LoVo (cell line): ENCODE measurements at places on chromosomes 2 and 18.

- no peak for DNase-seq
Observed at GRCh38 chr2:26290001-26290400, 45.3 kb downstream of the HADHB start.

DNA sequence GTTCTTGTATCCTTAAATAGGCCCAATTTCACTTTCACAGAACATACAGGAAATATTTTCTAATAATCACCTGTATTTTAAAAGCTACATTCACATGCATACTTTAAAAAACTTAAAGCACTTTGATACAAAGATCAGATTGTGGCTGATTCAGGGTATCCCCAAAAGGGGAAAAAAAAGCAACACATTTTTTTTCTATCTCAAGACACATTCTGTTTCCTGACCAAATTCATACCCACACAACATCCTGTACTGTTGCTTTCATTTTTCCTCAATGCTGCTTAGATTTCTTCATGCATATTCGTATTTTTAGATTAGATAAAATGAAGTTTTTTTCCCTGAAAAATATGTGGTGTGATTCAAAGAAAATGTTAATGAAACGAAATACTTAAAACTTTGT is 122.5 kb downstream of the TMEFF2 start:
- no peak for DNase-seq

DNA sequence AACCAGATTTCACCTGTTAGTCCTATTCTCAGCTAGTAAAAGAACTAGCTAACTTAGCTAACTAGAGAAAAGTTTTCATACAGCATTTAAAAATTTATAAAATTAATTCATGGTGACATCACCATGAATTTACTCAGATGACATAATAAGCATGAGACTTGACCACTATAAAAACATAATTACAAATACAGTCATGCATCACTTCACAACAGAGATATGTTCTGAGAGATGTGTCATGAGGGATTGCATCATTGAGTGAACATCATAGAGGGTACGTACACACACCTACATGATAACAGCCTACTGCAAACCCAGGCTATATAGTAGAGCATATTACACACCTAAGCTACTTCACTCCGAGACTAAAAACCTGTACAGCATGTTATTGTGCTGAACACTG is 481.3 kb upstream of the CHAC2 start:
- no peak for DNase-seq

DNA sequence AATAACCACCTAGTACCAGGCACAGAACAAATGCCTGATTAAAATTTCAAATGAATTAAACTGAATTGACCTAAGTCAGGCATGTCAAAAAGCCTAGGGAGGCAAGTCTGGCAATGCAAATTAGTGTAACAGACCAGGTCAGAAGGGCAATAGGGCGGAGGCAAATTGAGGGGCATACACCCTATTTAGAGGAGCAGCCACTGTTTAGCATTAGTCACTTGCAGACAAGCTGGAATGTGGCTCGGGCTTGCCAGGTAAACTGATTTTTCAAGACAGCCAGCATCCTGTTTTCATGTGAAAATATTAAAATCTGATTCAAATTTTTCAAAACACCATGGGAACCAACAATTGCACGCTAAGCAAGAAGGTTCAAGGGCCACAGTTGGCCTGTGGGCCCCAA is 160.3 kb downstream of the EN1 start:
- DNase-seq, result no peak

DNA sequence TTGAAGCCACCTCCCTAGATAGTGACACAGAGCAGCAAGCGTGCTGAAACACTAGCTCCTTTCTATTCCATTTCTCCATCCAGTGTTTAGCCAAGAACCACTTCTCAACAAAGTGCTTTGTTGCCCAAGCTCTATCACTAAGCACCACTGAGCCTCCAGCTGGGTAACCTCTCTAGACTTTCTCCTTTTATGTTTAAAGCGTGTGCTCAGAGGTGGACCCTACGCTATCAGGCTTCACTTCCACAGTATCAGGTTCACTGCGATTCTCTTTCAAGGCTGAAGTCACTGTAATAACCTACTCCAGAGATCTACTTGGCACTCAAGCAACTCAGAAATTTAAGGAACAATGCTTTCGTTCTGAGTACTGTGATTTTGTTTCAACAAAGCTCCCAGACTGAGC is 197.9 kb downstream of the LNPK start:
- DNase-seq, result no peak

DNA sequence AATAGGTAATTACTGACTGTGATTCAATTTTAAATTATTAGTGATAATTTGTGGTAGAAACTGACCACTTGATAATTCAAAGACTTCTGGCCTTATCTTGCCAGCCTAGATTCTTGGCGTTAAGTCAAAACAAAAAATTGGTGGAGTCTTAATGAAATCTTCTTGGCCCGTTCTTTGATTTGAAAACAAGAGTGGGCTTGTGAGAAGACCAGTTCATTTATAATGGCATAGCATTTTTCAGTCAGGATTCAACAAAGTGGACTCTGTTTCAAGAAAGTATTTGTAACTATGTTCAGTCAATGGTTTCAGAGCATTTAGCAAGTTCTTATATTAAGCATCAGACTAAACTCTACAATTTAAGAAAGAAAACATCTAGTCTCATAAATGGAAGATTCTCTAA is 26.0 kb downstream of the ITGA4 start:
- no peak for DNase-seq
